Stimulated activated naive CD8-positive, alpha-beta T cell treated with anti-CD3 and anti-CD28 coated beads, Interleukin-15, Interleukin-2, amounts not matched to agents 100 U/mL and 50 U/mL, for 24 hours (primary cell): ENCODE measurements at places on chromosomes 4 and X.

DNA sequence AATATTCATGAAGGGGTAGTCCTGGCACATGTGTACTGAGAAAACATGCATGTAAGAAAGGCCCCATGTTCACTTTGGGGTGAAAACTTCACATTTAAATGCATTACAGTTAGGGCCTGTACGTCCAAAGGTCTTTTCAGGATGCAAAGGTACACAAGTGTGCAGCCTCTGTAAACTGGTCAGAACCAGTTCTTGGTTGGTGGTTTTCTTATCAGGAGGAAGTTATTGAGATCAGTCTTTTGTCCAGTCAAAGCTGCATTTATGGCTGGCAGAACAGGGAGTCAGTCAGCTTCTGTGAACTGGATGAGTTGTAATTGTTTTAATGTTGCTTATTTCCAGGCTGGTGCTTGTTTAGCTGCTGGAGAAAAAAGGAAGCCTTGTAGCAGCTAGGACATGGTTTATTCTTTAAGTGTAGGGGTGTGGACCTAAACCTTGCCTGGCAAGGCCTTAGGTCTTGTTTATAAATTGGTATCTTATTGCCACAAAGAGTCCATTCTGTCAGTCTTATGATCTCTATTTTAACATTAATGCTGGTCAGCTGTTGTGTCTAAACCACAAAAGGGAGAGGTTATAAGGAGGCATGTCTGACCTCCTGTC lies 1906.6 kb upstream of the TENM3 start:
- DNase-seq = no peak

DNA sequence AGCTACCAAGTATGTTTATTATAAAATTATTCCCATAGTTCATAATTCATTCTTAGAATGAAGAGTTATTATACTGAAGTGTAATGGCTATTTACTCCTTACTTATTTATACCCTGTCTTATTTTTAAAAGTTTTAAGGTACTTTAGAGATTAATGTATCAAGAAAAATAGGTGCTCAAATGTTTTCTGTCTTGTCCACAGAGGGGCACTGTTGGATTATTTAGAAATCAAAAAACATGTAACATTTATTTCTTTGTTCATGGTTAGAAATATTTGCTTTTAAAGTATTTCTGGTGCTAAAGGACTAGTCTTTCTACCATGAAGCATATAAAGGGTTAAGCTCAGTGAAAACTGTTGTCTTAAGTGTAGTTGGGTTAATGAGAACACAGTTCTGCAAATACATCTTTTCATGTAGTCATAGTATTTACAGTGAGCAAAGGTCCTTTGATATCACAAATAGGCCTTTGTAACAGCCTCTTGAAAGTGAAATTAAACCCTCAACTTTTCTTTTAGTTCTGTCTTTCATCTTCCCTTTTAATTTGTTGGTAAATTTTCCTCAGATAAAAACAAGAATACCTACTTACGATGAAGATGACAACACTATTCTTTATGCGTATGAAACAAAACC lies 7.7 kb downstream of the SCML1 start:
- DNase-seq = no peak

GRCh38 chrX:77434962-77435361 lies 12.2 kb upstream of the FGF16 start:
- DNase-seq = no peak

- DNase-seq = no peak
These were observed 14.3 kb downstream of the ABLIM2 start for GRCh38 chr4:8144359-8144758.

GRCh38 chr4:7760706-7761105 lies 179.0 kb downstream of the AFAP1 start:
- DNase-seq = no peak

GRCh38 chrX:119419898-119420297 lies 20.8 kb downstream of the SLC25A43 start:
- no peak for DNase-seq

DNA sequence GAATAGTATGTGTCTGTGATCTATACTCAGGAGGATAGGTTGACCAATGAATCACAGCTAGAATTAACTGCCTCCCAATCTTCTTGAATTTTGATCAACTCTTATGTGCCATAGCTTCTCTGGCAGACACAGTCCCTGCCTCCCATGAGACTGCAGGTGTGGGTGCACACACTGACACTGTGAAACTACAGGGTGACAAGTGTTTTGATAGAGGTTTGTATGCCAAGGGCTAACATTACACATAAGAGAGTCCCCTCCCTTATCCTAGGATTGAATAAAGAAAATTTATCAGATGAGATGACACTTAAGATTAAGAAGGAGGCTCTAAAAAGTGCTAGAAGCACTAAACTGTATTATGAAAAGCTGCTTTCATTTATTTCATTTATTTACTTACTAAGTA lies 218.4 kb upstream of the BMP3 start:
- no peak for DNase-seq

DNA sequence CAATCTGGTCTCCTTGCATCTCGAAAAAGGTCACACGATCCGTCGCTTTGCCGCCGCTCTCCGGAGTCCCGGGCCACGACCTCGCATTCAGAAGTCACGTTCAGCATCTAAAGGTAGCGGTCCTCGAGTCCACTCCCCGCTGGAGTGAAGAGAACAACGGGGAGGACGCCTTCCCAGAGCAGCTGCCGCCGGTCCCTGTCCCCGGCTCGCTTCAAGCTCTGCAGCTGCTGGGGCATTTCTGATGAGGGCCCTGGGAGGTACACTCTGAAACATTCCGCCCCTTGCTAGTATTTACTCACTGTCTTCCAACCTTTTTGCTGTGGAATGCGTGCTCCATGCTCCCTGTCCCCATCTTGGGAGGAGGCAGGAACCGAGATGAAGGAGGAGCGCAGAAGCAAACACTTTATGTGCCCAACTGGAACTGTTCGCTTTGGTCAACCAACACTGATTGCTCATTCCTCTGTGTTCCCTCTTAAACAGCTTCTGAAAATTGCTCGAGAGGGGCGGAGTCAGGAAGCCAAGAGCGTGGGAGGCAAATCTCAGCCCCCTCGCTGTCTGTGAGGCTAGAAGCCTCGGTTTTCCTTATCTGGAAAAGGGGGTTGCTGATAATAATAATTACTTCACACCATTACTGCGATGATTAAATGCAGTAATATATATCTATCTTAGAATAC lies 6.4 kb upstream of the VAMP7 start:
- DNase-seq = no peak

GRCh38 chr4:7533267-7533666 lies 98.5 kb upstream of the PSAPL1 start:
- DNase-seq = no peak

- no peak for DNase-seq
These were observed 229.6 kb upstream of the DIAPH2 start for GRCh38 chrX:96455078-96455477.

- no peak for DNase-seq
These were observed 26.5 kb downstream of the RPS6KA3 start for GRCh38 chrX:20240201-20240600.

GRCh38 chr4:36914106-36914505 lies 330.4 kb upstream of the NWD2 start:
- no peak for DNase-seq

GRCh38 chr4:183322326-183322725 lies at the start of gene CLDN24:
Gene CLDN24 (minus strand): TSS chr4:183322426. CDS start chr4:183322426, 0 bp downstream.
- no peak for DNase-seq

GRCh38 chr4:155578219-155578618 lies 88.4 kb upstream of the GUCY1A1 start:
- no peak for DNase-seq

GRCh38 chr4:52408032-52408431 lies 251.1 kb downstream of the USP46 start:
- DNase-seq = no peak

DNA sequence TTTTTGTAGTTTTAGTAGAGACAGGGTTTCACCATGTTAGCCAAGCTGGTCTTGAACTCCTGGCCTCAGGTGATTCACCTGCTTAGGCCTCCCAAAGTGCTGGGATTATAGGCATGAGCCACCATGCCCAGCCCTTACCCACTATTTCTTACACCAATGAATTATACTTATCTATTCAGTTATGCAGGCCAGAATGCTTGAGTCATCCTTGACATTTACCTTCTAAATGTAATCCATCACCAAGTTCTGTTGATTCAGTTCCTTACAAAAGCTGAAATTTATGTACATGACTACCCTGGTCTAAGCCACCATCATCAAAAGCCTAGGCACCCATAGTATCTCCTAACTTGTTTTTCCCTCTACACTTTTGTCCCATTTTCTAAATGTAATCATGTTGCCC lies 585.7 kb downstream of the IL15 start:
- no peak for DNase-seq

GRCh38 chrX:55523356-55523755 lies 33.7 kb upstream of the USP51 start:
- DNase-seq = no peak

DNA sequence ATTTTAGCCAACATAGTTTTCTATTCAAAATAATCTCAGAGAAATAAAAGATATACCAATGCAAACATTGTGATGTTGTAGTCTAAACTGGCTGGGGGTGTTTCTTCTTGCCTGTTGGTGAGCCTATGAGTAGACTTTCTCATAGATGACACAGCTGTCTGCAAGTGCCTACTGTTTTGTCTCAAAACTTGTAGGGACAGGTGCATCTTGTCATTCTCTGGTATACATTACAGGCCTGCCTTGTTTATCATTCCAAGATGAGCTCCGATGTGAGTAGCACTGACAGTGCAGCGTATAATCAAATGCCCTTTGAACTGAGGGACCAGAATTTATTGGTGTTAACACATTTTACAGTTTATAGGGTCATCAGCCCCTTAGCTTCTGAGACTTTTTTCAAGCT lies 353.8 kb downstream of the PRDM5 start:
- no peak for DNase-seq

- DNase-seq = peak; percentile 4
These were observed 35.3 kb upstream of the DCX start for GRCh38 chrX:111447298-111447697.

- DNase-seq = peak; percentile 7
These were observed 34.0 kb downstream of the STARD8 start for GRCh38 chrX:68681443-68681941.

DNA sequence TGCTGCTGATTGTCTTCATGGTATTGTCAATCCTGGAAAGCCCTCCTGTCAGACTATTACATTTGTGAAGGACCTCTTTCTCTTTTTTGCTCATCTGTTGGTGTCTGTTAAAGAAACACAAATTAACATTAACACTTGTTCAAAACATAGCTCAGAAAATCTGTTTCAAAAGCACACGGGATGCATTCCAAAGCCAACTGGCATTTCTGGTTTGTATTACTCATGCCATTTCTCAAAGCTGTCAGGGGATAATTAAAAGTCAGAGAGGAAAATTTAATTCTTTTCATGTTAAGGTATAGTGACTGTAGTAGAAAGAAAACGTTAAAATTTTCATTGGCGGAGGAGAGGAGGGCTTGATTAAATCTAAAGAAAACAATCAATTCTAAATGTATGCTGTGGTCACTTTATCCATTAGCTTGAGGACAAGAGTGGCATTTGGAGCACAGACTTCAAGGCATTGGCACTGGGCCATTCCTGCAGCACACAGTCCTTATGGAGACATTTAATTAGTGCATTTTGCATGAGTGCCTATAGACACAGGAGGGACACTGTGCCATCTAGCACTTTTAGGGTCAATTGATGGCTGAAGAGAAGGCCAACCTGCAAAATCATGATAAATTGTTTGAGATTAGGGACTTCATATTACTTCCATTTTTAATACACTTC lies 21.2 kb upstream of the GLRA2 start:
- DNase-seq = no peak

DNA sequence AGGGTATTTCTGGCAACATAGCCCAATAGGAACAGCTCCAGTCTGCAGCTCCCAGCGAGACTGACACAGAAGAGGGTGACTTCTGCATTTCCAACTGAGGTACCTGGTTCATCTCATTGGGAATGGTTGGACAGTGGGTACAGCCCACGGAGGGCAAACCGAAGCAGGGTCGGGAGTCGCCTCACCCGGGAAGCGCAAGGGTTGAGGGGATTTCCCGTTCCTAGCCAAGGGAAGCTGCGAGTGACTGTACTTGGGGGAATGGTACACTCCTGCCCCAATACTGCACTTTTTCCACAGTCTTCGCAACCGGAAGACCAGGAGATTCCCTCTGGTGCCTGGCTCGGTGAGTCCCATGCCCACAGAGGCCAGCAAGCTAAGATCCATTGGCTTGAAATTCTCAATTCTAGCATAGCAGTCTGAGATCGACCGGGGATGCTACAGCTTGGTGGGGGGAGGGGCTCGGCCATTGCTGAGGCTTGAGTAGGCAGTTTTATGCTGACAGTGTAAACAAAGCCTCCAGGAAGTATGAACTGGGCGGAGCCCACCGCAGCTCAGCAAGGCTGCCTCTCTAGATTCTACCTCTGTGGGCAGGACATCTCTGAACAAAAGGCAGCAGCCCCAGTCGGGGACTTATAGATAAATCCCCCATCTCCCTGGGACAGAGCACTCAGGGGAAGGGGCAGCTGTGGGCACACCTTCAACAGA lies 14.0 kb upstream of the ADAD1 start:
- no peak for DNase-seq
